ENCODE measurements at places on chromosomes 5 and 9.
A peak's percentile ranks its signal among the peaks of the same experiment; 100 is the strongest.

DNA sequence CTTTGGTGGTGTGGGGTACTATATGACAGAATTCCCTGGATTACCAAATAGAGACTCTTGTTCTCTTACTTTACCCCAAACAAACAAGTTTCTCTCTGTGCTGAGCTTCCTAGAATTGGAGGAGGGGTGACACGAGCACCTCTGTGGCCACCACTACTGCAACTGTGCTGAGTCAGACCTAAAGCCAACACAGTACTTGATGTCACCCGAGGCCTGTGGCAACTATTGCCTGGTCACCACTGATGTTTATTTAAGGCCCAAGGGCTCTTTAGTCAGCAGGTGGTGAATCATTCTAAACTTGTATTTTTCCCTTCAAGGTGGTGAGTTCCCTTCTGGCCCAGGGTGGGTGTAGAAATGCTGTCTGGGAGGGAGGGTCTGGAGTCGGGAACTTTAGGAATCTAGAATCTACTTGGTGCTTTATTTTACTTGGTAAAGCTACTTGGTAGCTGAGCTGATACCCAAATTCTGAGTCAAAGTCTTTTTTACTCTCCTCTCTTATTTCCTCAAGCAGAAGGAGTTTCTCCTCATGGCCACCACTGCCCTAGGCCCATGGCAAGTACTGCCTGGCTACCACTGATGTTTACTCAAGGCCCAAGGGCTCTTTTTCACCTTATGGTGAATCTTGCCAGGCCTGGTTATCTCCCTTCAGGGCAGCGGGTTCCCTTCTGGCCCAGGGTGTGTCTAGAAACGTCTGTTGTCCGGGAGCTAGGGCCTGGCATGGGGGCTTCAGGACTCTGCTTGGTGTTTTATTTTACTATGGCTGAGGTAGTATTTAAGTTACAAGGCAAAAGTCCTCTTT, 9.8 kb downstream of the LURAP1L start:
- no peak for DNase-seq

- peak; percentile 92 for DNase-seq
Measured at GRCh38 chr9:74952201-74953151, at the start of gene C9orf40. TSS of gene C9orf40 (minus strand) at chr9:74952912. CDS start at chr9:74952611, 301 bp downstream.

DNA sequence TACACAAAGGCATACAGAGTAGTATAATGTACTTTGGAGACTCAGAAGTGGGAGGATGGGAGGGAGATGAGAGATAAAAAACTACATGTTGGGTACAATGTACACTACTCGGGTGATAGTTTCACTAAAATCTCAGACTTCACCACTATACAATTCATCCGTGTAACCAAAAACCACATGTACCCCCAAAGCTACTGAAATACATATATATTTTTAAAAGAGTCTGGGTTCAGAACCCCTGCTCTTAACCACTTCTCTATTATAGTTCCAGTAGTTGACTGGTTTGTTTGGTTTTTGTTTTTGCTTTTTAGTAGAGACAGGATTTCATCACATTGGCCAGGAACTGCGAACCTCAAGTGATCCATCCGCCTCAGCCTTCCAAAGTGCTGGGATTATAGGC, 22.6 kb downstream of the SGTB start:
- no peak for DNase-seq

GRCh38 chr5:171874234-171874633, 88.6 kb downstream of the SMIM23 start:
- no peak for DNase-seq

GRCh38 chr5:160363660-160364395, 6.6 kb downstream of the C1QTNF2 start:
- DNase-seq: no peak

GRCh38 chr9:117334101-117334500, 80.8 kb downstream of the ASTN2 start:
- DNase-seq: no peak

DNA sequence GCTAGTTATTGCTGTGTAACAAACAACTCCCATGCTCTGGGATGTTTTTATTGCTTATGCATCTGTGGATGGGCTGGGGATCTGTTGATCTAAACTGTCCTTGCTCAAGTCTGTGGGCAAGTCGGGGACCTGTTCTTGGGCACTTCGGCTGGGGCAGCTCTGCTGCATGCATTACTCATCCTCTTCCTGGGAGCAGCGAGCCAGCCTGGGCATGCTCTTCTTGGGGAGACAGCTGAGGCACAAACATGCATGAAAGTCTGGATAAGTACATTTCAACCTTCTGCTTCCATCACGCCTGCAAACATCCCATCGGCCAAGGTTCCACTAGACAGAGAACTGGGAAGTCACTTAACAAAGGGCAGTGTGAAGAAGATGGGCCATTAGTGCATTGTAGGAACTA, 66.3 kb downstream of the ANKRD33B start:
- no peak for DNase-seq

DNA sequence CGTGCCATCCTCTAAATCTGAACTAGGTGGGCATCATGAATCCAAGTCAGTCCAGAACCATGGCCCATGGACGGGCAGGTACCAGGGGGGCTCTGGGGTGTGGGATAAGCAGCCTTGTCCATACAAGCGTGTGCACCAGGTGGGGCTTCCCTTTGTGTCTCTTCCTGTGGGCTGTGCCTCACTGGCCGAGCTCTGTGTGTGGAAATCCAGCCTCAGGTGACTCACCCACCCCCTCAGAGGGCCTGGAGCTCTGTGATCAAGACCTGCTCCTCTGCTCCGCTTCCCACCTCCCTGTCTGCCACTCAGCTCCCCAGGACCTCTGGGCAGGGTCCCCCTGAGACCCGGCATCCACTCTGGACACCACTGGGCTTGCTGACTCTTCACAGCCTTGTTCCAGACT, 33.0 kb downstream of the GADD45G start:
- DNase-seq: no peak

GRCh38 chr5:147949711-147950573, 43.6 kb upstream of the C5orf46 start:
- peak; percentile 54 for DNase-seq

DNA sequence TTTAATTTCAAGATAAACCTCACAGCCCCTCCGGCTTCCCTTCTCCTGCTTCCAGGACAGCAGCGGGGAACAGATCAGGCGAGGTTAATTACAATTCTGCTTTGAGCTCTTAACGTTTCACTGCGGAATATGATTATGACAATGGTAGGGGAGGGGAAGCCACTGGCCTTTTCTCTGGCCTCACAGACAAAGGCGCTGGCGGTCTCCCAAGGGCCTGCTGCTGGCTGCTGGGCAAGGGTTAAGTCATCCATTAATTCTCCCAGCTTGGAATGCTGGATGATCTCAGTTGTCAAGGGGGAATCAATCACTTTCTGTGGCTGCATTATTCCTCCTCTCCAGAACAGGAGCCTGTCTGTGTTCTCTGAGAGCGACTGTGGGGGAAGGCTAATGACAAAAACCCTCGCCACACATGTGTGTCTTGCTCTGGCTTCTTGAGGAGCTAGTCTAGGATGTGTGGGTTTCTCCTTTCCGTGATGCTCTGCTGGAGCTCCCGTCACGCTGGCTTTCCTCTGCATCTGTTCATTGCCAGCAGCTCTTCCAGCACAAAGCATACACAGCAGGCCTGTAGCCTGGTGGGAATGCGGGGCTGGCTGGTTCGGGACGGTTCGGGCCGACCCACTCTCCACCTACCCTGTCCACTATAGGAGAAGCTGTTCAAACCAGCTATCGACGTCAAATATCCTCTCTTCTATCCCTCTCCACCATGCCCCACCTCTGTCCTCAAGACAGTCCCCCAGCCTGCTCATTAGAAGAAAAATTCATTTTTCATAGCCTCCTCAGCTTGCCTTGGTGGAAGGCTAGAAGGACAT, 82.8 kb downstream of the DCP2 start:
- DNase-seq: no peak

Measured in GM20000 (cell line).